ENCODE measurements at places on chromosomes 4 and X.

GRCh38 chr4:115418635-115419396 is 305.4 kb upstream of the NDST4 start:
- no peak for DNase-seq

- DNase-seq = no peak
Measured at GRCh38 chr4:176198316-176198903, 3.0 kb upstream of the SPATA4 start.

GRCh38 chr4:15797320-15797719 is 19.2 kb downstream of the CD38 start:
- DNase-seq = no peak

GRCh38 chr4:168803732-168804131 is 206.3 kb downstream of the CBR4 start:
- DNase-seq = no peak

GRCh38 chrX:149648932-149649331 is 17.3 kb upstream of the TMEM185A start:
- no peak for DNase-seq

- DNase-seq = no peak
Measured at GRCh38 chrX:10095698-10096432, 60.9 kb upstream of the CLCN4 start.

DNA sequence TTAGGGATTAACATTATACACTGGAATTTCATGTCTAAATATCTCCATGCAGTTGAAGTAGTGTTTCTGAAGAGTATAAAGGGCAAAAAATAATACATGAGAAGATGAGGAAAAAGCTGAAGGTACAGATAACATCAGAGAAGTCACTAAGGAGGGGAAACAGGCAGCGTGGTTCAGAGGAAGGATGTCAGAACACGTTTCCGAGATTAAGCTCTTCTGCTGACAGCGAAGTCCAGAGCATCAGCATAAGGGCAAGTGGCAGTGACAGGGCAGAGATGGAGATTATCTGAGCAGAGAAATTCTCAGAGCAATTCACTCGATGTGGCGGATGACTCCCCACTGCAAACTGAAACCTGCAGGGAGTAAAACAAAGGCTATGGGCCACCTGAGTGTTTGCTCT is 443.2 kb upstream of the FRG1 start:
- no peak for DNase-seq

DNA sequence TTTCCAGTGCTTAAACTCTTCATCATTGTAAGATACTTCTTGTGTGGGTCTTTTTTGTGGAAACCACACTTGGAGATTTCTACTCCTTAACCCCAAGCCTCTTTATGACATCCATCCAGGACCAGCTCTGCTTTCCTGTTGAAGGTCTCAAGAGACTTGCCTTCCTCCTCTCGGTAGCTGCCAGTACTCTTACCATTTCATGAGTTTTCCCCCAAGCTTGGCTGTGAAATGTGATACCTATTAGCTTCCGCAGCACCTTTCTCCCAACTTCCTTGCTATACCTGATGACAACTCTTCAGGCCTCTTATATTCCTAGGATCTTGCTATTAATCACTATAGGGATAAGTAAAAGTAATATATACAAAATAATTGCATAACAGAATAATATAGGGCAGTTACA is 1.9 kb upstream of the DCK start:
- DNase-seq = no peak

GRCh38 chrX:27435031-27435430 is 28.1 kb downstream of the PPP4R3C start:
- DNase-seq = no peak

GRCh38 chr4:79232540-79232939 is 93.3 kb downstream of the NAA11 start:
- no peak for DNase-seq

DNA sequence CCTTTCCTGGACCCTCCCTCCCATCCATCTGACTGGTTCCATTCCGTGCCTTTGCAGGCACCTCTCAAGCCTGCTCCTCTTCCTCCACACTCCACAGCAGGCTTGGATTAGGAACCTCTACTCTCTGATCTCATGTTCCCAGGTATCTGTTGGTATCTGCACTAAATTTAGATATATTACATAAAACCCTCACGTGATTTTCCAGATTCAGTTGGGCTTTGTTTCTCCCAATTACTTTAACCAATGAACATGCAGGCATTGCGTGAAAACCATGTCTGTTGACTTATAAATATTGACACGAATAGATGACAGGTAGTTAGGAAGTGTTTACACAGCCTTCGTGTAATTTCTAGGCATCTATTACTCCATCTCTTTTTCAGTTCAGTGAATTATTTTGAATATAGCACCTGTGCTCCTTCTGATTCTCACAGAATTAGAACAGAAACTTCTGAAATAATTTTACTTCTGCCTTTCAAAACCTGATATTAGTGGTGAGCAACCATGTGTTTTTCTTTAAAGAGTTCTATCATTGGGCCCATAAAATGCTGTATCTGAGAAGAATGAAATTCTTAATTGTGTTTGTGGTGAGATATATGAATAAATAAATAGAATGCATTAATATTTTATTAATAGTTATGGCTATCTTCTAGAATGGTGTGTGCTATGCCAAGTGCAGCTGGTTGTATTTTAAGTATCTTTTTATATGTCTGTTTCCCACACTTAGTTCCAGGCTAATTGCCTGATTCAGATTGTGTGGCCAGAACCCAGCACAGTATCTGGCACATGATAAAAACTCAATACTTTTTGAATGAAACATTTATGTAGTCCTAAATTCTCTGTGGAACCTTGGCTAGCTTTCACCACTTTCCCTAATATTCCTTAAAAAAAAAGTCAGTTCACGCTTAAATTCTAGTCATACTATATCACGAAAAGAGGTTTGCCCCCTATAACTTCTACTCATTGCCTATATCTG is 304.8 kb downstream of the QDPR start:
- no peak for DNase-seq

GRCh38 chrX:120358737-120359456 is 3.0 kb upstream of the ATP1B4 start:
- no peak for DNase-seq

DNA sequence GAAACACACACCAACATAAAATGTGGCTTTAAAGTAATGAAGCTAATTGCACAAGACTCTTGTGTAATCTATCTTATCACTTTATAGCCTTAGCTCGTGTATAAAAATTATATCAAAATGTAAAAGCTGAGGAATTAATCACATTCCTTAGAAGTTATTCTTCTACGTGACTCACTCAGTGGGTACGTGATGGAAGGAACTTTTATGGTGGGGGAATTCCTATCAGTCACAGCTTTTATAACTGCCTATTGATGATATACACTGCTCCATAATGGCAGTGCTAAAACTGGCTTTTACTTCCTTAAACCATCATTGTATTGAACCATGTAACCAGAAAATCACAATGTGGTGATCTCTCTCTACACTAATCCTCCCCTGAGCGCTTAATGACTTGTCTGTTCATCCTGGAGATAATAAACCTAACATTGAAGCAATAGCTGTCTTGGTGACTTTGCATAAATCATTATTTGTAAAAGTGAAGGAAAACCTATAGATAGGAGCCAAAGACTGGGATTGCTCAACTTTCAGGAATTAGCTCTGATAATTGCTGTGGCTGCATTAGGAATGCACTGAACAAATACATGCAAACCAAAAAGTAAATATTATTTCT is 276.7 kb downstream of the GBA3 start:
- no peak for DNase-seq

GRCh38 chr4:127685292-127685691 is 44.9 kb upstream of the SLC25A31 start:
- DNase-seq = no peak

DNA sequence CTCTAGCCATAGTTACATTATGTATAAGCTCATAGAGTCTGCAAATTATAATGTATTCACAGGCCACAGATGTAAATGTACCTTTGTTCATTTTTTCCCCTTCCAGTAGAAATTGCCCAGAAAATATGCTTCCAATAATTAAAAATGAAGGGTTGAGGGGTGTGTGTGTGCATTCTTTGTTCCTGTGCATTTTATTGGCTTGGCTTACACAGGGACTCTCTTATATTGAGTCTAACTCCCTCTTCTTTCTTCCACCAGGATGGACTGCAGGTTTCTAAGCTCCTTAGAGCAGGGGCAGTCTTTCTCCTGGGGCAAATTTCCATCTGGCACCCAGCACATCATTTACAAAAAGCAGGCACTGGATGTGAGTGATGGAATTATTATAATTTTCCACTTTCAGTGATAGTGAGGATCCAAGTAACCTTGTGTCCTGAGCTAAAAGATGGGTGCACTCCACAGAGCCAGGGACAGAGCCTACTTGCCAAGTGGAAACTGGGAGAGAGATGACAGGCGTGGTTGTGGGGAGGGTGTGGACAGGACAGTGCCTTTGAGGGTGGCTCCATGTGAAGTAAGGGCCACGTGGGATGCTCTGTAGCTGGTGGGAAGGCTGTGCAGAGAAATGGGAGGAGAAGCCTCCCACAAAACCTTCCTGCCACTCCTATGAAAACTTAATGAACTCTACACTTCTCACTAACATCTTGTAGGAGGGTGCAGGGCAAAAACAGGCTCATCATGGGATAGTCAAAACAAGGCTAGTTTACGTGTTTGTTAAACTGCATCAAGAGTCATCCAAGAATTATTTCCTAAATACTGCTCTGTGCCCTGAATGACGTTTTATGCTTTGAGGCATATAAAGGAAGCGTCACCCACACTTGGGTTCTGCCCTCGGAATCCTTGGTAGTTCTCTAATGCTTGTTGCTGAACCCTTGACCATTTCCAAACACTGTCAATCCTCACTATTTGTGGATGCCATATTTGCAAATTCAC is 16.0 kb downstream of the IGFBP7 start:
- DNase-seq = no peak

GRCh38 chrX:124573468-124573867 is 227.1 kb downstream of the SH2D1A start:
- no peak for DNase-seq

- no peak for DNase-seq
Measured at GRCh38 chrX:29699239-29699638, 516.1 kb upstream of the MAGEB2 start.

DNA sequence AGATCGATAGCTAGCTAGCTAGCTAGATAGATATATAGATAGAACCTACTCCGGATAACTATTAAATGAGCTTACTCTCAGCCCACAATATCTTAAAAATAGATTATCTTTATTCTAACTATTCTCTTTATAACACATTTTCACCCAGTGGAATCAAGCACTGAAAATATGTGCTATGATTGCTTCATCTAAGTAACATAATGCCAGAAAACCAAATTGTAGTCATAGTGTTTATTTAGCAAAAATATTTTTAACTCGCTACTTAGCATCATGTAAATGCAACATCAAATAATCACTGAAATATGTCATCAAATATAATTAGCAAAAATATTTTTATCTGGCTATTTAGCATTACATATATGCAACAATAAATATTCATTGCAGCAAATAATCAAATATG is 1.5 kb downstream of the TMEM156 start:
- no peak for DNase-seq

DNA sequence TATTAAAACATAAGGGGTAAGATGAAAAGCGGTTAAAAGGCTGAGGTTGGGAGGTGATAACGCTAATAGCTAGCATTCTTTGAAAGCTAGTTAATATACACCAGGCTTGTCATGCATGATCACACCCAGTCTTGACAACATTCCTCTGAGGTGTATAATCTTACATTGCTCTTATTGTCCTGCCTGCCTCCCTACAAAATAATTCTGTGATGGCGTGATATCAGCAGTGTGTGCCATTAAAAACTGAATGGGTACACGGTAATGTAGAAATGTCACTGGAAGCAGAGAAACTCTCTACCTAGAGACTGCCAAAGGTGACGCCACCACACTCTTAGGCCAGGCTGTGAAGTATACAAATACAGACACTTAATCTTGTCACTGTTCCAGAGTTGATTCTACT is 68.1 kb downstream of the DIAPH2 start:
- DNase-seq = no peak

DNA sequence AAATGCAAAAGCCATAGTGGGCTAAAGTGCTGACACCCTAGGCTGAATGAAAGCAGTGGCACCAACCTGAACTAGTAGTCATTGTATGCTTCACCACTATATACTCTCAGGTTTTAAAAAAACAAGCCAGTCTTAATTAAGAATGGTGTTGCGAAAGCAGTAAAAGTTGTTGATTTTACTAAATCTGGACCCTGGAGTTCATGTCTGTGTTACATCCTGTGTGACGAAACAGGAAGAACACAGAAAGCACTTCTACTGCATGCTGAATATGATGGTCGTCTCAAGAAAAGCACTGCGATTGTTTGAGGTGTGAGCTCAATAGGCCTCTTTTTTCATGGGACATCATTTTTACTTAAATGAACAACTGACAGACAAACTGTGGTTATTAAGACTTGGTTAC is 24.2 kb upstream of the GDPD2 start:
- no peak for DNase-seq

- no peak for DNase-seq
Measured at GRCh38 chr4:155377276-155377675, 511 bp upstream of the MAP9 start.

DNA sequence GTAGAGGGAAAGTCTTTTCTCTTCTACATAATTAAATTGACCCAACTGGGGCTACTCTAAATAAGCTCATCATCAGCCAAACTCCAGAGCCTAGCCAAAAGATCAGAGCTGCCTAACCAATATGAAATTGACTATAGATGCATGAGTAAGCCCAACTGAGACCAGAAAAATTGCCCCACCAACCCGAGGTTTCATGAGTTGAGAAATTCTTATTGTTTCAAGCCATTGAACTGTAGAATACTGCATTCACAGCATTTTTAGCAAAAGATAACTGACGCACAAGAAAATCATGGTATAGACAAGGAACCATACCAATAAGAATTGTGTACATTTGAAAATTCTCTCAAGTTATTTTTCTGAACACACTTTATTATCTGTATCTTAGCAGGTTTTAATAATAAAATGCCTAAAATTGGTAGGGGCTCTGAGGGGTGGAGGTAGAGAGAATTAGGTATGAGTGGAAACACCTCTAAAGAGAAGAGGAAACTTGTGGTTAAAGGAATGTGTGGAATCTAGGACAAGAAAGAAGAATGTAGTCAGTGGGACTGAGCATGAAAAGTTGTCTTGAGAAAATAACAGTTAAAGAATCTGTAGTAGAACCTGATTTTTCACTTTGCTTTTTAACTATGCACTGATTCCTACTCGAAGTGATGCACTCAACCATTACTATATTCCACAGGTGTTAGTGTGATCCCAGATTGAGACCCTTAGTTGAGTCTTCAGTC is 200.9 kb upstream of the PPP1R2C start:
- no peak for DNase-seq

DNA sequence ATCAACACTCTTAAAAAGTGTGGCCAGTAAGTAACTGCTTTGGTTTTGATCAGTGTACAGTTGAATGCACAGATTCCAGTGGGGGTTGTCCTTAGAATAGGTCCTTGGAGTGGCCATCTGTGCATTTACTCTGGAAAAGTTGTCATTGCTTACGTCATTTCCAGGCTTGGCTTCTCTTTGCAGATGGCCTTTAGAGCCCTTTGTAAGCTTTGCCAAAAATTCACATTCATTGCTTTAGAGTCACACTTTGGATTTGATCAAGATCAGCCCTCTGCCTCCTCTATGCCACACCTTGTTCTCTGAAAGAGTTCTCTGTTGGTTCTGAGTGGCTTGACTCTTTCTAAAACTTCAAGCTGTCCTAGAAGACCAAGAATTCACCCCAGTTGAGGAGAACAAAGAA is 83.9 kb downstream of the MAMLD1 start:
- no peak for DNase-seq

- DNase-seq = no peak
Measured at GRCh38 chrX:114717921-114718320, 134.0 kb downstream of the HTR2C start.
